Activated naive CD8-positive, alpha-beta T cell treated with anti-CD3 and anti-CD28 coated beads, Interleukin-2, amount 50 U/mL, for 16 hours (primary cell): ENCODE measurements at places on chromosomes 6 and 20.
A peak's percentile ranks its signal among the peaks of the same experiment; 100 is the strongest.

- no peak for DNase-seq
Measured at GRCh38 chr6:157629220-157629619, 193.8 kb upstream of the SNX9 start.

DNA sequence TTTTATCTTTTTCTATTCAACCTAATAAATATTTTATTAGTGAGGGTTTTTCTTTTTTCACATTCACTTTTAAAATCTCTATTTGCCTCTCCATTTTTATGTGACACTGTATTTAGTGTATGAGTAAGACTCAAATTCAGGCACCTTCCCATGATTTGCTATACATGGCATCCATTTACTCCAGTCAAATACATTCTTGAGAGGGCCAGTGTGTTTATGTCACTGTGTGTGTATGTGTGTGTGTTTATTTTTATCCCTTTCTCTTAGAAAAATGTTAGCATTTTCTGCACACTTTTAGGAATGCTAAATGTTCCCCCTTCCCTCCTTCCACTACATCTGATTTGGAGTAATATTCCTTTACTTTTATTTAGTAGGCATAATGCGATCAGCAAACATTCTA, 290.0 kb downstream of the PACRG start:
- no peak for DNase-seq

- DNase-seq, result no peak
Measured at GRCh38 chr20:45779011-45779915, 12.4 kb downstream of the WFDC3 start.

DNA sequence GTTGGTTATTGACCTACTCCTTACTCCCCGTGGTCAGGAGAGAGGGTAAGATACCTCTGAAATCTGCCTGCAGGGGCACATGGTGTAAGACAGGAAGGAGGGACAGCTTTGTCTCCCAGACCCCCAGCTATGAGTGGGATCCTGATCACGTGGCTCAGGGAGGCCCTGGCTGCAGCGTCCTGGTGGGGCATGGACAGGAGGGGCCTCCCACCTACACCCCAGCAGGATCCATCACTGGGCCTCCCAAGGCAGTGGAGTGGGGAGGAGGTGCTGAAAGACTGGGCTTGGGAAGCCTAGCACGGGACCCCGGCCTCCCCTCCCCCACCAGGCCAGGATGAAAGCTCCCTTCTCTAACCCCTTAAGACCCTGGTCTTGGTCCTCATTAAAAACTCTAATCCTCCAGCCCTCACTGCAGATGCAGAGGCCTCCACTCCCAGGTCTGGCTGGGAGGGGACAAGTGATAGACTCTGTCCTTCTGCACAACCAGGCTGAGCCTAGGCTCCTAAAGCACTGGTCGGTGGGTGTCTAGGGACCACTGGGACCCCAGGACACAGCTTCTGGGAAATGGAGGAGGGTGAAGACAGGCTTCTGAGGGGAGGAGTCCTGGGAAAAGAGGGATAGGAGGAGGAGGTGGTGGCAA, 29.6 kb upstream of the VEGFA start:
- no peak for DNase-seq

- DNase-seq, result no peak
Measured at GRCh38 chr6:154122195-154122925, 83.3 kb downstream of the OPRM1 start.

- no peak for DNase-seq
Measured at GRCh38 chr6:163397326-163397725, 17.2 kb upstream of the QKI start.

DNA sequence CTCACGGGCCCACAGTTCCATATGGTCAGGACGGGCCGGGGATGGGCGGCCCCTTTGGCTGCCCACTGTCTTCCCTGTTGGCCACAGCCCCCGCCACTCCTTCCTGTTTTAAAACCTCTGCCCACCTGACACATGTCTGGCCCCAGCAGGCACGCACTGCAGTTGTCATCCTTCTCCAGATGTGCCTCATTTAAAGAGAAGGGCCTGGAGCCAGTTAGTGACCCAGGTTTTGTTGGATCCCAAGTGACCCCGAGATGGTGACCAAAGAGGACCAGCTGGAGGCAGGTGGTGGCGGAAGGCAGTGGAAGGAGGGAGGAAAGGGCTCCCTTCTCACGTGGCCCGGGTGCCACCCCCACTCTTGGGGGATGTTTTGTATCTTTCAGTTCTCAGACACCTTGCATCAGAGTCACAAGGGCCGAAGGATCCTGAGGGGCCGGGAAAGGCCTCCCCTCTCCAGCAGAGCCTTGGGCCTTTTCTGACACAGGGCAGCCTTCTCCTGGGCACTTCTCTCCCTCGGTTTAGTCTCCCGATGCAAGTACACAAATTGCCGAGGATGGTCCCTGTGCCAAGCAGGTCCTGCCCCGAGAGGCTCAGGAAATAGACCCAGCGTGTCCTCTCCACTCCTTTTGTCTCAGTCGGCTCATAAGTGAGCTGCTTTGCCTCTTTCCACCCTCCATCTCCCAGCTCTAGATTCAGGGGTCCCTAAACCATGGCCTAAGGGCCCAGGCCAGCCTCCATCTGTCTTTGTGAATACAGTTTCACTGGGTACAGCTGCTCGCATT, 117.6 kb downstream of the SULF2 start:
- DNase-seq, result no peak

DNA sequence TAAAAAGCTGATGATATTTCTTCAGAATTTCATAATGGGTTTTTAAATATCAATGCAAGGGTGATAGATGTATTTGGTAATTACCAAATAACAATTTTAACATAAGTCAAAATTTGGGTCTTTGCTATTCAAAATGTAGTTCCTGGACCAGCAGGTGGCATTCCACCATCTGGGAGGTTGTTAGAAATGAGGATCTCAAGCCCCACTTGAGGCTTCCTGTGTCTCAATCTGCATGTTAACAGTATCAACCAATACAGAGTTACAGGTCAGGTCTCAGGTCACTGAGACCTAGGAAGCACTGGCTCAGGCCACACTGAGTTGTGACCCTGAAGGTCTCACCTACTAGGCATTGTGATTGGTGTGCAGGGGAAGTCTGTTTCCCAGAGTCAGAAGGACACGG, 57.2 kb upstream of the MTRF1L start:
- DNase-seq, result no peak

- no peak for DNase-seq
Measured at GRCh38 chr20:32541323-32542258, 43.5 kb downstream of the NOL4L start.

- no peak for DNase-seq
Measured at GRCh38 chr6:151440930-151441329, 11.0 kb downstream of the RMND1 start.

- no peak for DNase-seq
Measured at GRCh38 chr6:27889628-27890444, 22.4 kb downstream of the OR2B2 start.

DNA sequence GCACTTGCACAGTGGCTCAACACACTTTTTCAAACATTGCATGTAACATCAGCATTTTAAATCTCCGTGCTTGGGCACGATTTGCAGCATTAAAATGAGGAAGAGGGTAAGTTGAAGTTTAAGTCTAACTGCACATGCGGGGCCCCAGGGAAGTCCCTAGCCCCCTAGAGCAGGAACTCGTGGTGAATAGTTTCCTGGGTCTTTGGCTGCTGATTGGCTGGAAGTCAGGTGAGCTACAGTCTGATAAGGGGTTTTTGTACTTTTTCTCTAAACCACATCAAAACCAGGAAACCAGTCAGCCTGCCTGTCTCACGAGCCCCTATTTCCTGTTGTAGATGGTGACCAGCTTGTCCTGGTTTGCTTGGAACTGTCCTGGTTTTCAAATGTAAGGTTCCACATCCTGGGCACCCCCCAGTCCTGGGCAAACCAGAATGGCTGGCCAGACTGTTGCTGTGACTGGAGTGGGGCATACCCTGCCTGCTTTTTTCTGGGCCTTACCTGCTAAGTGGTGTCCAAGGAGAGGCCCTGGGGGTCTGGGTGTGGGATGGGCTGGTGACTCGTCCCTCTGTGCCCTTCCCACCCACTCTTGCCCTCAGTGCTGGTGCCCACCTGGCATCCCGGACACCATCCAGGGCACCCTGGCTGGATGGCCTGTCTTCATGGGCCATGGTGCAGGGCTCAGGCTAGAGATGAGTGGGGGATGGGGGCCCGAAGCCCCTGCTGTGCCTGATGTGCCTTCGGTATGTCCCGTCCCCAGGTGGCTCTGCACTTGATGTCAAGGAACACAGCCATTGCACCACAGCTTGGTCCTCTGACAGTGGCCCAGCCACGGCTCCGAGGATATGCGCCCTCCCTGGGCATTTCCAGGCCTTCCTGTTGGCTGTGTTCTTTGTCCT, 31.8 kb downstream of the SUN5 start:
- DNase-seq, result peak; percentile 49

- DNase-seq, result no peak
Measured at GRCh38 chr6:167677422-167677789, 149.3 kb upstream of the AFDN start.

DNA sequence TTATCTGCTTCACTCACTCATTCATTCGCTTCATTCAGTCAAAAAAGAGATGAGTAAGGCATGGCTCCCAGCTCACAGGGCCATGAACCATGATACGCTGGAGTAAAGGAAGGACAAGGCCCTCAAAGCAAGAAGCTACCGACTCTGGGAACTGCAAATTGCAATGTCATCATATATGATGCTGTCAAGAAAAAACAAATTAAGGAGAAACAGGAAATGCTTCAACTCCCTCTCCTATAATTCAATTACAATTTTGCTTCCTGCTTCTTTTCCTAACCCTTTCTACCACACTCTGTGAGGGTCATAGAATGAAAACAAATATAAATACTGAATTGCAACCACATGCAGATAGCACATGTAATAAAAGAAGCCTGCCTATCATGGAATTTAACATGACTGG, 725.7 kb upstream of the FLRT3 start:
- no peak for DNase-seq

- no peak for DNase-seq
Measured at GRCh38 chr6:13331516-13332348, 3.4 kb upstream of the TBC1D7 start.

DNA sequence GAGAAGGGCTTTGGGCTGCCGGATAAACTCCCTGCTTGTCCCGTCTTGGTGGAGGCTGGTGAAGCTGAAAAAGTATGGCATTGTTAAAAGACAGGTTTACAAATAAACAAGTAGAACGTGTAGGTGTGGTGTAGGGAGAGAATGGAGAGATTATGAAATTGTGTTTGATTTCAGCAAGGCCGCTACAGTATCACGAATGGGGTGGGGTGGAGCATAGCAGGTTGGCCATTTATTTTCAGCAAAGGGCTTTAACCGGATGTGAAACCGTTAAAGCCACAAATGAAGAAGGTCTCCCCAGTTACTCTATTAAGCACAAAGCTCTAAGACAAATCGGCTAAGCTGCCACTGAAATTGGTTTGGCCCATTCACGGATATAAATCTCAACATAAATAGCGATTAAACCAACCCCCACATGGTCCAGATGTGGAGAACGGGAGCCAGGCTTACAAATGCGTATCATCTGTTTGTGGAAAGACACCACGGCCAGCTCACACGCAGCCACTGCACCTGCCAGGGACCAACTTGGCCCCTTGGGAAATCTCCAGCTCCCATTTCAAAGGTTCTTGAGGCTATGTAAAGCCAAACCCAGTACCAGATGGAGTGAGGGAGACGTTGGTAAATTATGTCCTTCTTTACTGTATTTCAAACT, 94.0 kb downstream of the ZMYND8 start:
- no peak for DNase-seq

GRCh38 chr20:20395903-20396568, 28.1 kb downstream of the INSM1 start:
- DNase-seq, result no peak

GRCh38 chr6:68410021-68410420, 225.1 kb upstream of the ADGRB3 start:
- DNase-seq, result no peak

- DNase-seq, result no peak
Measured at GRCh38 chr6:97129106-97129505, 153.9 kb downstream of the MMS22L start.

DNA sequence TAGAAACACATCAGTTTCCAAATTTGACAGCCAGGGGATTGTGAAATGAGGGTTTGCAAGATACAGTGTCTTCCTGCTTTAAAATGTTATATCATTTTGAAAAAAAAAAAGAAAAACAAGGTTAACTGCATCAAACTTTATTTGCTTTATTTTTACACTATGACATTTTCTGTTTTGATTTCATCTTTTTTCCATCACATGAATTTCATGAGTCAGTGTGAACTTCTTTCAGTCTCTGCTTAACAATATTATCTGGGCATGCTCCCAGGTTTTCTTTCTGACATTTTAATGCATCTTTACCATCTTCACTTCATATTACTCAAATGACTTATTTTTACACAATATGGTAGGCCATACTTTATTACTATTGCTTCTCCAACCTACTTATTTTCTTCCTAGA, 1.9 kb downstream of the NCOA7 start:
- no peak for DNase-seq

- no peak for DNase-seq
Measured at GRCh38 chr20:53098621-53099020, 126.5 kb downstream of the TSHZ2 start.

DNA sequence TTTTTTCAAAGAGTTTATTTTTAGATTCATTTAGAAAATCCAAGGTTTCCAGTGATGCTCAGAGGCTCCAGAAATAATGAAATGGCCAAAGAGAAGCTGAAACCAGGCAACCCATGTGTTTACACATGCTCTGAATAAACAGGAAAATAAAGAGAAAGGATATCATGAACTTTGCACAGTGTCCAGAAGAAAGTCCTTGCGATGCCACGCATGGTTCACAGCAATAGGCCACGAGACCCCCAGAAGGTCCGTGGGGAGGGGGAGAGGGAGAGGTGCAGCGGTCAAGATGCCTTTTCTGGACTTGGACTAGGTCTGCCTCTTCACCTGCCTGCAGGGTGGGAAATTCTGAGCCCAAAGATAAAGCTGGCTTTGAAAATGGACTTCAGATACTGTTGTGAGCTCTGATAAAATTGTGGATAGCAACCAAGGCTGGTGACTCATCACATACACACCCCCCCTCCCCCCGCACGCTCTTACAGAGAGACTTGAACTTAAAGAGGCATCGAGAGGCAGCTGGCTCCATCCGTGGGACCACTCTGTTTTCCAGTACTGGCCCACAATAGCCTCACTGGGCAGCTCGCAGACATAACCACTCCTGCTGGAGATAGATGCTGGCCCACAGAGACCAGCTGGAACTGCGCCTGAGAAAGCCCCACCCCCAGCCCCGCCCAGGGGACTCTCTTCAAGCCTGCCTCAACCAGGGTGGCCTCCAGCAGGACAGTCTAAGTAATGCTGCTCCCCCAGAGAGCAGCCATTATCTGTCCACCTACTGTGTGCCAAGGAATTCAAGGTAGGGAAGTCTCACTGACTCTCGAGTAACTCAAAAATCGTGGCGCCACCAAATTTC, 21.2 kb upstream of the NFATC2 start:
- DNase-seq, result no peak
